Activated naive CD4-positive, alpha-beta T cell treated with anti-CD3 and anti-CD28 coated beads, Interleukin-2, amount 50 U/mL, for 72 hours (primary cell): ENCODE measurements at places on chromosomes 3 and 15. TPM values are rescaled to one million over a fixed set of nuclear protein-coding genes. Genes with fewer than 3 reads are reported as not detected.

The IQCF2 gene
- total RNA-seq = not detected

The NLGN1 gene
- total RNA-seq = not detected

The GOLGA8J gene
- 0.41 TPM for total RNA-seq

The CAMK2N2 gene
- total RNA-seq = 0.18 TPM

The NPAP1 gene
- total RNA-seq = not detected

- peak; percentile 78 for DNase-seq
These were observed 35.8 kb downstream of the TKT start for GRCh38 chr3:53219895-53220483.

- no peak for DNase-seq
These were observed 64.0 kb downstream of the ITGB5 start for GRCh38 chr3:124823206-124823605.

GRCh38 chr3:171825222-171825828 lies 15.0 kb upstream of the PLD1 start:
- DNase-seq = no peak

- no peak for DNase-seq
These were observed 7.5 kb downstream of the MAGI1 start for GRCh38 chr3:66031102-66031698.

- DNase-seq = no peak
These were observed 255.3 kb upstream of the ZPLD1 start for GRCh38 chr3:102179326-102180177.

DNA sequence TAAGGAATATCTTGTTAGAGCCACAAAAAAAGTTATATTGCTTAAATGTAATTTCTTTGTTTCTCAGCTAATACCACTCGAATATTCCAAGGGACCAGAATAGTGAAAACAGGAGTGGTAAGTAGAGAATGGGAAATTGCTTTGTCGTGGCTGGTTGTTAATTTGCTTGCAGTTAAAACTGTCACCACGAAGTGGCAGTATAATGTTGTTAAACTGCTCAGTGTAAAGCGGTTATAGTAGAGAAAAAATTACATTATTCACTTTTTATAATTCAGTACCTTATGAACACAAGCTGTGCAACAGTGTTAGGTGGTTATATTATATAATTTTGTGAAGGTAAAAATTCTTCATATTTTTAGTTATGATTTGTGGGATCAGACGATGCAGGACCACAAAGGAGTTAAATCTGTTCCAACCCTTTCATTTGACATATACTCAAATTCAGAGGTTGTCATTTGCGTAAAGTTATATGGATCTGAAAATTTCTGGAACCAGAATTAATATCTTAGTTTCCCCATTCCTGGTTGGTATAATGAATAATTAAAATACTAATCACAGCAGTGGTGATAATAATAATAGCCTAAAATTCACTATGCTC lies 171.8 kb downstream of the FEZF2 start:
- no peak for DNase-seq

DNA sequence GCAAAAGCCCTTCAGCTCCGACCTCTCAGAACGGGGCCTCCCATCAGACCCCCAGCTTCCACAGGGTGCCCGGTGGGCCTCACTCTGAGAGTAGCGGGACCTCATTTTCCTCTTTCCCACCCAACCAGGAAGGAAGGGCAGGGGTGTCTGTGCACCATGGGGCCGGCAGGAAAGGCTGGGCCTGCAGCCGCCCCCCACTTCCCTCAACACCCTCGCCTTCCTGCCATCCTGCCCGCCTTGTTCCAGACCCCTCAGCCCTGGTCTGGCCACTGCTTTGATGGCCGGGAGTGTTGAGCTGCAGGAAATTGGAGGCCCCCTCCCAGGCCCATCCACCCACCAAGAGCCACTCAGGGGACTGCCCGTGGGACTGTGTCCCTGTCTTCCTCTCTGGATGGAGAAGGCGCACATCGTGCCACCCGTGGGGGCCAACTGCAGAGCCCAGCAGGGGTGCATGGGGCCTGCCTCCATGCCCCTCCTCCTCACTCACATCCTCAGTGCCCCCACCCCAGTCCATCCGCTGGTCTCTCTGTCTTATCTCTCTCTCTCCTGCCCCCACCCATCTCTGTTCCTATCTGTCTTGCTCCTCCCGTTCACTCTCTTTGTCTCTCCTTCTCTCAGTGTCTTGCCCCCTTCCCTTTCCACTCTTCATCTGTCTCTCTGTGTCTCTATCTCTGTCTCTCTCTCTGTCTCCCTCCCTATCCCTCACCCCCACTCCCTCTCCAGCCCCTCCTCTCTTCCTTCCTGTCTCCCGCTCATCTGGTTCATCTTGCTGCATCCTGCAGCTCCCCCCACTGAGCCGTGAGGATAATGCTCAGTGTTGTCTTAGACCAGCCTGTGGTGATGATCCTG lies 1.8 kb upstream of the PLXND1 start:
- no peak for DNase-seq

GRCh38 chr3:12472796-12473195 lies 11.5 kb upstream of the TSEN2 start:
- DNase-seq = no peak

GRCh38 chr3:15512166-15512565 lies 9.3 kb downstream of the COLQ start:
- DNase-seq = no peak
